Fibroblast of pulmonary artery (primary cell): ENCODE measurements at places on chromosomes 1 and 21.

- DNase-seq, result no peak
Measured at GRCh38 chr1:112245114-112245513, 150.9 kb upstream of the CTTNBP2NL start.

DNA sequence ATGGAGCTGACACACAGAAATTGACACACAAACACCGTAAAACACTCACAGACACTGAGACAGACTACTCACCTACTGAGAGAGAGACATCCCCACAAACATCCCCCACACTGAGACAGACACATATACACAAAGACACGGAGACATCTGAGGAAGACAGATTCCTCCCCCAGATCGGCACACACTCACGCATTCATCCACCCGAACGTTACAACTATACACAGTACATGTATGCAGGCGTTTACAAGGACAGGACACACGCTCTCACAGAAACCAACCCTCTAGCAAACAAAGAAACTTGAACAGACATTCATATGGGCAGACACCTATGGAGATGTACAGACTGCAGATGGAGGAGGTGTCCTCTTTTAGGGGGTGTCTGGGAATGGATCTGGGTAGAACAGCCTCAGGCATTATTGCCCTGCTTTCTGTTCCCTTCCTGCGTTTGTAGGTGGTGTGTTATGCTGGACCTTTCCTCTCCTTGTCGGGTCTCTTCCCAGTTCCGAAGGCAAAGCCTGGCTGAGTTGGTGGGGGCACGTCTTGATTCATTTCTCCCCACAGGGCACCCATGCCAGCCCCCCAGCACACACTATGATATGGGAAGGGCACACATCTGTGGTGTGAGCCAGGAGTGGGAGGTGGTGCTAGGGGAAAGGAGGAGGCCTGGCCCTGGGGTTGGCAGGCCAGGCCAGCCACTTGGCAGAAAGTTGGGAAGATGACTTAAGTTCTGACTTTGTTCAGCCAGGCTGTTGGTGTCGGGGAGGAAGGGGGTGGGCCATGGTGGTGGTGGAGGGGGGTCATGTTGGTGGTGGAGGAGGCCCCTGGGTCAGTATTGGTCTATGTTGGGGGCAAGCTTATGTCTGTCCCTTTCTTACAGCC, 1.5 kb downstream of the KIRREL1 start:
- DNase-seq, result peak; percentile 38

DNA sequence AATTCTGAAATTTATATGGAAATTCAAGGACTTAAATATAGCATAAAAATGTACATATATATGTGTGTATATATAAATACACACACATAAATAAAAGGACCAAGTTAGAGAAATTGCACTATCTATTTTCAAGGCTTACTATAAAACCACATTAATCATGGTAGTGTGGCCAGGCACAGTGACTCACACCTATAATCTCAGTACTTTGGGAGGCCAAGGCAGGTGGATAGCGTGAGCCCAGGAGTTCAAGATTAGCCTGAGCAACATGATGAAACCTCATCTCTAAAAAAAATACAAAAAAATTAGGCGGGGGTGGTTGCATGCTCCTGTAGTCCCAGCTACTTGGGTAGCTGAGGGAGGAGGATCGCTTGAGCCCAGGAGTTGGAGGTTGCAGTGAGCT, 171.4 kb upstream of the GORAB start:
- no peak for DNase-seq

- DNase-seq, result no peak
Measured at GRCh38 chr1:93577536-93578432, 103.9 kb downstream of the BCAR3 start.

- peak; percentile 41 for DNase-seq
Measured at GRCh38 chr1:204418174-204419063, 6.8 kb upstream of the PPP1R15B start.
